Retinal pigment epithelial cell (primary cell): ENCODE measurements at places on chromosomes 1 and 21.
A peak's percentile ranks its signal among the peaks of the same experiment; 100 is the strongest.

DNA sequence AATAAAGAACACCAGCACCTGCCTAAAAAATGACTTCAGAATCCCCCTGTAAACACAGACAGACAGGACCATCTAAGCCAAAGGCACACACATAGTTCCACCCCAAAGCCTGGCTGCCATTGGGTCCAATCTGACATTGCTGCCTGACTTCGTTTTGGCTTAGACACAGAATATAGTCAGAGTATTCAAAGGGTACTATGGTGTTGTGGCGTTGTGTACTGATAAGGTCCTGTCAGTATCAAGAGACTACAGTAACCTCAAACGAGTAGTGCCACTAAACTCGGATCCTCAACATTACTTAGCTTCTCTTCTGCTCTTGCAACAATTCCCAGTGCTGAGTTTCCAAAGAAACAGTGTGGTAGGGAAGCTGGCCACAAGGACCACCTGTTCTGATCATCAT is 169.3 kb upstream of the NR5A2 start:
- no peak for DNase-seq

GRCh38 chr1:201825245-201825644 is 3.7 kb upstream of the IPO9 start:
- no peak for DNase-seq

DNA sequence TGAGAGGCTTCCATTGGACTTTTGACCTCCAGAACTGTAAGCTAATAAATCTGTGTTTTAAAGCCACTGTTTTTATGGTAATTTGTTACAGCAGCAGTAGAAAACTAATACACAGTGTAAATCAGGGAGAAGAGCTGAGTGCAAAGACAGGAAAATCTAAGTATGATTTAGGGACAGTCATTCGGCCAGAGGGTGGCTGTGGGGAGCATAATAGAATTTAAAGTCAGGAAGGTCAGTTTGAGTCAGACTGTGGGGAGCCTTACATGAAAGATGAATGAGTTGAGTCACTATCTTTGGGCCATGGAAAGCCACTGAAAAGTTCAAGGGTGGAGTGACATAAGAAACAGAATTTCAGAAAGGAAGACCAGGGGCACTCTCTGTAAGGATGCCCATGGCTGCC is 52.4 kb upstream of the SSX2IP start:
- DNase-seq: no peak

DNA sequence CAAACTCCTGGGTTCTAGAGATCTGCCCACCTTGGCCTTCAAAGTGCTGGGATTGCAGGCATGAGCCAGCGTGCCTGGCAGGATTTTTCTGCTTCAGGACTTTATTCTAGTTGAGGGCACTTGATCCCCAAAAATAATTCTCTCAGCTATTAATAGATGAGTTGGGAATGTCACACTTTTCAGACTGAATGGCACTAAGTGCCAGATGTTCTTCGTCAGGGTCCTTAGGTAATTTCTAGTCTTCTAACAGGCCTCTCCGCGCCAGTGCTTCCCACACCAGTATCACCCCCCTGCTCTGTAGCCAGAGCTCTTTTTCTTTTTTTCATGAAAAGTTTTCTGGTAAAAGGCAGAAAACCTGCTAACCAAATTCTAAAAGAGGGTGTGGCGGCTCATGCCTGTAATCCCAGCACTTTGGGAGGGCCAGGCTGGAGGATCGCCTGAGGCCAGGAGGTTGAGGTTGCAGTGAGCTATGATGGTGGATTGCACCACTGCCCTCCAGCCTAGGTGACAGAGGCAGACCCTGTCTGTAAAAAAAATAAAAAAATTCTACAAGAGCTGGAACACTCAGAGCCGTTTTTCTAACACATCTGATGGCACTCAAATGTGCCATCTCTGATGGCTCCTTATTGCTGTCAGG is 6.1 kb upstream of the SARS1 start:
- no peak for DNase-seq

DNA sequence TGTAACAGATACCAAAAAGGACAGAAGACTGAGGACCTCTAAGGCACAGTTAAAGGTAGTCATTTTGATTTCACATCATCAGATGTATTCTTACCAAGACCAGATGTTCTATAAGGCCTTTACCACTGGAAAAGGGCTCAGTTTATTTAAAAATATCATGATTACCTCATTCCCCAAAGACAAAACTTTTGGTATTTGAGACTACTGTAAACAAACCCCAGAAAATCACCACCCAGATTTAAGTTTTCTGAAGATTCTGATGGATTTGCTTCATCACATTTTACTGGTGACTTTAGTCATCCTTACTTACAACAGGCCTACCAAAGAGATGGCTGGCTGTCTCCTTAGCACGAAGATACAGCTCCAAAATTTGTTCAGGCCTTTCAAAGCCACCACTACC is 8.3 kb downstream of the ENAH start:
- no peak for DNase-seq

GRCh38 chr1:76138217-76138616 is 63.7 kb downstream of the ST6GALNAC3 start:
- no peak for DNase-seq

DNA sequence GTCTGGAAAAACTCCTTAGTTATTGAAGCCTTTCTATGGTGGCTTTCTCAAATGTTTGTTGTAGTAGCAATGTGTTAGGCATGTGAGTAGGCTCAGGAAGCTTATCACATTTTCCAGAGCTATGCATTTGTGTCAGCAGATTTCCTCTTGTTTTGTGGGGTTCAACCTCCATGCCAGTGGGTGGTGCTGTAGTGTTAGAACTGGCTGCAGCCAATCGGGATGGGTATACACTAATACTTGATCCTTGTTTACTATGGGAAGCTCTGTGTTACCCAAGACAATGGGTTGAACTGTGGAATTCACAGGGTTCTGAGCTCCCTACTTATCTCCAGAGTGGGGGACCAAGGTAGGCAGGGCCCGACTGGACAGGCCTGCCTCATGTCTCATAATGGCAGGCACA is 348.5 kb upstream of the ADAMTS5 start:
- no peak for DNase-seq

- no peak for DNase-seq
These were observed 633.3 kb downstream of the LMO4 start for GRCh38 chr1:87961992-87962391.

- DNase-seq: no peak
These were observed 217.3 kb upstream of the SGIP1 start for GRCh38 chr1:66316464-66317247.

GRCh38 chr1:83857103-83857502 is 141.8 kb downstream of the TTLL7 start:
- peak; percentile 25 for DNase-seq

DNA sequence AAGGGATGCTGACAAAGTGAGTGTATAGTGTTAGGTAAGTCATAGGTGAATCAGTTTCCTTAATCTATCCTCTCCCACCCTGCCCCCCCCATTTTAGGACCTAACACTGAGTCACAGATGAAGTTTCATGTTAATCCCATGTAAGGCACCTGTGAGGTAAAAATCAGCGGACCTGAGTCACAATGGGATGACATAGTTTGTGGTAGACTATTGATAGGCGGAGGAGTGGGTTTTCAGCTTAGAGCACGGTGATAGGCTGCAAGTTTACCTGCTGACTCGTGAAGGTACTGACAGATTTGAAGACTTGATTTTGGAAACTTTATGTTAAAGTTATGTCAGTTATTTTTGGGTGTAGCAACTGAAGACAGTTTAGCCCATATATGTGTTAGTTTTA is 1.7 kb downstream of the TOR1AIP1 start:
- no peak for DNase-seq

GRCh38 chr1:224458996-224459395 is 24.4 kb upstream of the WDR26 start:
- no peak for DNase-seq

- DNase-seq: no peak
These were observed 32.3 kb downstream of the DOP1B start for GRCh38 chr21:36188937-36189336.

- peak; percentile 20 for DNase-seq
These were observed 123.2 kb downstream of the NR5A2 start for GRCh38 chr1:200150721-200151120.

- no peak for DNase-seq
These were observed 153.4 kb downstream of the C1orf94 start for GRCh38 chr1:34330061-34330460.

DNA sequence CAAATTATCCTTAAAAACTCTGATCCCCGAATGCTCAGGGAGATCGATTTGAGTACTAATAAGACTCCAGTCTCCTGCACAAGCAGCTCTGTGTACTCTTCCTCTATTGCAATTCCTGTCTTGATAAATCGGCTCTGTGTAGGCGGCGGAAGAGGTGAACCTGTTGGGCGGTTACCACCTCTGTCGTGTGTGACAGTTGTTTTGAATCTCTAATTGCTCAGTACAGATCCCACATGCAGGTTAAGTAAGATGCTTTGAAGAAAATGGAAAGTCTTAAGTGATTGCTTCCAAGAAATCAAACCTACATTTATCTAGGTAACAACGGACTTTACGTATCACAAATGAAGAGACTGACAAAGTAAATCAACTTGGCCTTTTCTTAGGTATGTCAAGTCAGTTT is 35.5 kb downstream of the COA6 start:
- no peak for DNase-seq

GRCh38 chr1:232211149-232211548 is 418.8 kb downstream of the SIPA1L2 start:
- no peak for DNase-seq

DNA sequence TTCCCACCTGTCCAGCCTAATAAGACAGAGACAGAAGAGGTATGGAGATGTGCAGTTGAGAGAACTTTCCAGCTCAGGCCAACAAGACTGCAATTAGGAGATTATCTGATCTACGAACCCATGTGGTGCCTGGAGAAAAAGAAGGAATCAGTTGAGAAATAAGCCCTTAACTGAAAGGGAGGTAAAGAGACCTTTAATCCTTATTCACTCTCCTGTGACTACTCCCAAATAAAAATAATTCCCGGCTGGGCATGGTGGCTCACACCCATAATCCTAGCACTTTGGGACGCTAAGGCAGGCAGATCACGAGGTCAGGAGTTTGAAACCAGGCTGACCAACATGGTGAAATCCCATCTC is 31.9 kb upstream of the SARS1 start:
- no peak for DNase-seq

- no peak for DNase-seq
These were observed 647.3 kb upstream of the ADAMTS5 start for GRCh38 chr21:27614231-27614630.

DNA sequence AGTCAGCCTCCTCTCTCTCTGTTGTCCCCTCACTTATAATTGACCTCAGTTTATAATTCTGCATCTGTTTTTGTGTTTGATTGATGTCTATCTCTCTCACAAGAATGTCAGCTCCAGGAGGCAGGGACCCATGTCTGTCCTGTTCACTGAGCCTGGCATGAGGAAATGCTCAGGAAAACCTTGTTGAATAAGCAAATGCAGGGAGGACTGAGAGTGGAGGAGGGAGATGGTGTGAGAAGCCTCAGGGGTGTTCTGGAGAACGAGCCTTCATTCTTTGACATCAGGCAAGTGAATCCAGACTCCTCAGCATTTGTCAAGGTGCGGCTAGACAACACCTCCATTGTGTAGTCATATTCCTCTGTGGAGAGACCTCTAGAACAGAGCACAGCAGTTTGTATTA is 45.5 kb downstream of the MAN1C1 start:
- DNase-seq: no peak

- peak; percentile 98 for DNase-seq
These were observed 67.3 kb upstream of the AKT3 start for GRCh38 chr1:243917177-243917862.

DNA sequence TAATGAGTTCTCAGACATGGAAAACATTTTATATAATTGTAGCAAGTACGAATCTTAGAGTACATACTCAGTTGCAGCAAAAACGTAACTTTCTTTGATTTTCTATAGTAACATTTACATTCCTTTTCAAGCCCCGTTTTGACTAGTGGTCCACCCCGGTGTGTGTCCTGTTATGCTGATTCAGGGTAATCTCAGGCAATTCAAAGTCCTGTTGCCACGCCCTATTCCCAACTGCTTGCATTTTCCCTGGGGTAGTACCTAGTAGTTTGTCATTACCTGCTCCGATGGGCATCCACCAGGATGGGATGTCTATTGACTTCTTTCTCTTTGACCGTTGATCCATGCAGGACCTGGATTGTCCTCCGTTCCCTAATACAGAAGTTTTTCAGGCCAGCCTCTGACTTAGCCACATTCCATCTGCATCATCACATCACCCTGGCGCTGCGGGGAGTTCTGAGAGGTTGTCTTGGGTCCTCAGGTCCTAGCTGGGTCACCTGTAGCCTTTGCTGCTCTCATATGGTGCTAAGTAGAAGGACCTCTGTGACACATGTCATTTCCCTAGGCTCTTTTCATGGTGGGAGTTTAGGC is 15.0 kb upstream of the FCAMR start:
- no peak for DNase-seq

DNA sequence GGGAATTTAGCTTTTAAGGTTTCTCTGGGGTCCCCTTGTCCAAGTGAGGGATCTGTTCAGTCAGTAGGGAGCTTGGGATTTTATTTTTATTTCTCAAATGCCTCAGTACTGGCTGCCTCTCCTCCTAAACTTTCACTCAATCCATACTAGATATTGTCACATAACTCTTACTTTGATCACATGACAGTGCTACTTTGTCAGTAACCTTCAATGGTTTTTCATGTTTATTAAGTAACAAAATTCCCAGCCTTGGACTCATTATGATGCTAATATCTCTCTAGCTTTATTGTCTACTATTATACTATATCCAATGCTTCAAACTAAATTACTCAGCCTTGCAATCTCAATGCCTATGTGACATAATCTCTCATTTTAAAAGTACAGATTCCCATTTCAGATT is 97.7 kb downstream of the ATP1B1 start:
- DNase-seq: no peak

DNA sequence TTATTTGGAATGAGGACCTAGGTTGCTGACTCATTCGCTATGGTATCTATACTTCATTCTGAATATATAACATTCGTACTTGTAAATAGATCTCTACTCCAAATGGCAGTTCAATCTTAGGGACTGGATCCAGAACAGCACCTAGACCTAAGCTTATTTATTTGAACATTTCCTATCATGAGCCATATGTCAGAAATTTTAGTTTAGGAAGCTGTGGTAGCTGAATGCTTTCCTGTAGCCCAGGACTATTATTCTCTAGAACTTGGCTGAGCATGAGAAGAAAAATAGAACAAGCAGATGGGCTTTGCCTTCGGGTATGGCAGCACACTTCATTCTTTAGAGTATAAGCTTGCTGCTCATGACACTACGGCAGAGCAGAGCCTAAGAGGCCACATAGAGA is 1114.4 kb upstream of the B3GALT2 start:
- no peak for DNase-seq

GRCh38 chr1:183586926-183587325 is 3.3 kb downstream of the NCF2 start:
- no peak for DNase-seq

DNA sequence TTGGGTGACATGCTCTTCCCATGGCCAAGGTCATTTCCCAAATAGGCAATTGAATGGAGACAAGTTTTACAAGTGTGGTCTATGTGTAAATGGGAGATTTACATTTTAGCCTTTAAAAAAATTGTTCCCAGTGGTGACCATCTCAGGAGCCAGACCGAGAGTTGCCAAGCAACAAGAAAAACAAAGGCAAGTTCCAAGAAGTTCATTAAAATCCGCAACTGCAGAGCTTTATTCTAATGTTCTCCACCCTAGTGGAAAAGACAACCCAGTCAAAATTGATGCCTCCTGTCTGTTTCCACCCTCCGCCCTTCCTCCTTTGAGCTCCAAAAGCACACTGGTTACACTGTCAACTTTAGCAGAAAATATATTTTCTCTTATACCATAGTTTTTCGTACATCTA is 33.2 kb upstream of the CD55 start:
- DNase-seq: no peak

- DNase-seq: no peak
These were observed 62.0 kb downstream of the TRABD2B start for GRCh38 chr1:47935163-47935562.

GRCh38 chr1:169132512-169133227 is 26.2 kb downstream of the ATP1B1 start:
- DNase-seq: no peak

- DNase-seq: no peak
These were observed 607.8 kb upstream of the ADGRL2 start for GRCh38 chr1:81192647-81193642.
